ENCODE measurements at places on chromosomes 1 and 21.

GRCh38 chr1:168603501-168604110 is 27.2 kb downstream of the XCL1 start:
- DNase-seq, result peak; percentile 64

- no peak for DNase-seq
Observed at GRCh38 chr1:193685986-193686385, 499.6 kb upstream of the B3GALT2 start.

GRCh38 chr1:199671684-199672083 is 355.8 kb upstream of the NR5A2 start:
- no peak for DNase-seq

- peak; percentile 88 for DNase-seq
Observed at GRCh38 chr1:204941421-204942338, 71.0 kb downstream of the NFASC start.

DNA sequence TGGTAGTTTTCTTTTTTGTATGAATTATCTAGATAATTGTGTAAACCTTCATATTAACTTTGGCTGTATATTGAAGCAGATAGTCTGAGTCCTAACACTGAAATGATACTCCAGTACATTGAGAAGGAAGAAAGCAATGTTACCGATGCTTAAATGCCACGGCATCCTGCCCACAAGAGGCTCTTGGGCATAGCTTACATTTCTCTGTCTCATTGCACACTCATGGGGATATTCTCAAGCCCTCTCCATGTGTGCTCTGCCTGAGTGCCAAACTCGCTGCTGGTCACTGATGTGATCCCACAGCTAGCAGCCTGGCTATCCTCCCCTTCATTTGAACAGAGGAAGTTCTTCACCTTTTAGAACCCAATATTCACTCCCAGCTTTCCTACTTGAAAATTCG is 179.4 kb downstream of the TGFB2 start:
- no peak for DNase-seq

DNA sequence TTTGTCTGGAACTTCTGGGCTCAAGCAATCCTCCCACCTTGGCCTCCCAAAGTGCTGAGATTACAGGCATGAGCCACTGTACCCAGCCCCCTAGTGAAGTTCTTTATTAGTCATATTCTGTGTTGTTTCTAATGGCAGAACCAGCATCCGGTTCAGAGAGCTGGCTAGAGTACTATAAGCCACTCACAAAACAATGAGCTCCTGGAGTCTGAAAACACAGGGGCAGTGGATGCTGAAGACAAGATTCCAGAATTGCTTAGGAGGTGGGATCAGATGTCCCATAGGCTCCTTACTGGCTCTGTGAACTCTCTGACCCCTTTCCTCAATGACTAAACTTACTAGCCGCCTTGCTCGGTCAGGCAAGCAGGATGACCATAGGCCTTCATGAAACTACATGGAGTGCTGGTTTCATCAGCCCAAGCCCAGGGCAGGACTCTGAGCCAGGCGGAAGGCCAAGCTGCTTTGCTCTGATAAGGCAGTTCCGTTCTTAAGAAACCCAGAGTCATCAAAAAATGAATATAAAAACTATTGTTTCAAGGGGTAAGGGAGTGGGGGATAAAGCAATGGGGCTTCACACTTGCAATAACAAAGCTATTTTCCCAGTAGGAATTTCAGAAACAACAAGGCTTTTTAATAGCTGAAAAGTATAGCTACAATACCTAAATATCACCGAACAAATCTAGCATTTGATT is 8.1 kb downstream of the MTHFR start:
- no peak for DNase-seq

DNA sequence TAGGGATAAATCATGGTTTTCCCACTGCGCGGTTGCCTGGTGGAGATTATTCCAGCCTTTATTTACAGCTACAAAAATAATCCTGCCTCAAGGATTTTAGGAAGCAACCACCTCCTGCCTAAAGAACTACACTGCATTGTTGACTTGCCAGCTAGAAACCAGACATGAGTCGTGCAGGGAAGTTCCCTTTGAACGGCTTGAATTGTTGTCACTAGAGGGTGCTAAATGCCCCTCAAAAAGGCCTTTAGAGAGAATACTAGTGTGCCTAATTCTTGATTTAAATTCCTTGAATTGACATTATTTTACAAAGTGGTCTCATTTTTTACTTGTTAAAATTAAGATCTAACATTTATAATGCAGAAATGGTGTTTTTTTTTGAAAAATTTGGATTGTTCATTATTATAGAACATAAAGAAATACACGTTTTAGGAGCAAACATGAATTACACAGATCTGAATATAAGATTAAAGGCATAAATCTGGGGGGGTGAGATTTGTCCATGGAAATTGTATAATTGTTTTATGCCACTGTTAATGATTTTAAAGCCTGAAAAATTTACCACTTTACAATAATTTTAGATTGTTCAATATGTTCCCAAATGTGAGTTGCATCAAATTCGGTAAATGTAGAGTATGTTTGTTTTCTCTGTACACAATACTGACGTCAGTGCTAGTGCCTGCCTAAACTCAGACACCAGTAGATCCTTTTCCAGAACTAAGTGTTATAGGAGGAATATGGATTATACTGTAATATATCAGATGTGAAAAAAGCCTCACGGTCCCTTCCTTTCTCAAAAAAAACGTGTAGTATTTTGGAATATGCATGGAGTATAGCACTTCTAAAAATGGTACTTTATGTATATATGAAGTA is 7.6 kb upstream of the ERG start:
- no peak for DNase-seq

GRCh38 chr1:37174876-37175275 is 140.6 kb upstream of the GRIK3 start:
- no peak for DNase-seq

- DNase-seq, result no peak
Observed at GRCh38 chr1:31902510-31902860, 35.7 kb downstream of the PTP4A2 start.
